Putamen (tissue), 1 donor: ENCODE measurements at places on chromosomes 5 and 9.

DNA sequence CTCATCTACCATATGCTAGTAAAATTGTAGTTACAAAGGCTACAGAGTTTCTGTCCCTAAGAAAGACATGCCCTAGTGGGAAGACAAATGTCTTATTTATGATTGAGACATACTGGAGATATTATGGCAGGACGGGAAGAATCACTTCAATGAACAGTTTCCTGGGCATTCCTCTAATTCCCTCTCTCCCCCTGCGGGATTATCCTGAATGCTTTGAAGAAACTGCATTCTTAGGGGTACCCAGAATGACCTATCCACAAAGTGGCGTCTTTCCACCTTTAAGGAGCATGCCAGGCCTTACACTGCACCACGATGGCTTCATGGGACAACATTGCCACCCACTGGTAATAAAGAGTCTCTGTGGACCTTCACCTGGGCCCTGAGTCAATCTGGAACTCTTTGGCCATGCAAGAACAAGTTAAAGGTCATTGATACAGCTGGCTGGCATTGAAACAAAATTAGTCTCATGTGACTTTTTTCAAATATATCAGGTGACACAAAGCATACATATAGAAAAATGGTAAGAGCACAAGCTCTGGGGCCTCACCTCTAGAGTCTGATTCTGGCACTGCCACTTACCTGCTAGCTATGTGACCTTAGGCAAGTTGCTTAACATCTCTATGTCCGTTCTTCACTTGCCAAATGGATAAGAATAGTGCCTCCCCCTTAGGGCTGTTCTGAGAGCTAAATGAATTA, 32.0 kb downstream of the ANKRD55 start:
- peak; percentile 34 for DNase-seq

- no peak for DNase-seq
These were observed 717.1 kb downstream of the SEMA5A start for GRCh38 chr5:8828596-8829322.

GRCh38 chr5:14410394-14411201, 171.0 kb upstream of the OTULINL start:
- no peak for DNase-seq

GRCh38 chr5:135051399-135051798, 17.4 kb upstream of the PITX1 start:
- no peak for DNase-seq

GRCh38 chr5:154829589-154830218, 20.7 kb downstream of the FAXDC2 start:
- DNase-seq, result no peak

DNA sequence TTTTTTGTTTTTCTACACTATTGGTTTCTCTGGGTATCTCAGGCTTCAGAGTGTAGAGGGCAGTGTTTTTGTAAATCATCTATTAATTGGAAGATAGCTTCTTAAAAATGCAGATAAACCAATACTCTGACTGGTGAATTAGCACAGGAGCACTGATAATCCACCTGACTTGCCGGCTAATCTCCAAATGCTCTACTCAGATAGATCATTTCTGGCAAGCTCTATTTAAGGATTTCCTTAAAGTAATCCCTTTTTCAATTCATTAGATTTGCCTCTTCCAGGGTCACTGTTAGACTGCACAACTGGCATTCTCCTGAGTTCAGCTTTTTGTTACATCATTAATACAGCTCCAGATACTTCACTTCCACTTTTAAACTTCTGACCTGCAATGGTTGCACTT, 1390.3 kb upstream of the NUDT12 start:
- DNase-seq, result no peak

DNA sequence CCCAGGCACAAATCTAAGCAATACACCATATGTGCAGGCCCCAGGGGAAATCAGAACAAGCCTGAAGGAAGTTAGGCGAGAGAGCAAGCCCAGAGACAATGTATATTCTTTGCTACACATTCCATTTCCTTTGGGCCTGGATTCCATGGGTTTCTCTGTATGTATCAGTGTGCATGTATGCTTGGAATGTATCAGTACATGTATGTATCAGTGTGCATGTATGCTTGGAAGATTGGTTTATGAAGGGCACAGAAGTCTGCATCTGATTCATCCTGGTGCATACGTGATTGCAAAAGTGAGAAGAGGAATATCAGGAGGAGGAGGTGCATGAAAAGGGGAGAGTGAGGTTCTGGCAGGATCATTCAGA, 232.6 kb upstream of the ANKRD55 start:
- DNase-seq, result no peak

DNA sequence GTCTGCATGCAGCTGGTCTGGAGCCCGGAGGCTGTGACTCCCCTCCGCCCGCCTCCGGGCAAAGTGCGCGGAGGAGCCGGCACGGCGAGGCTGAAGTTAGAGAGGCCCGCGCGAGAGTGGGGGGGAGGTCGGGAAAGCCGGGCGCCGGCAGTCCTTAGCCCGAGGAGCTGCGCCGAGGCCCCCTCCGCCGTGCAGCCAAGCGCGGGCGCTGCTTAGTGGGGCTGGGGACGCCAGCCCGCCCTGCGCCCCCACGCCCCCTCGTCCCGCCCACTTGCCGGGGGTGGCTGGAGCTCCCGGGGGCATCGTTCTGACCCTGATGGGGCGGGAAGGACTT, 403 bp downstream of the NINJ1 start:
- DNase-seq, result no peak

GRCh38 chr5:72145348-72145747, 38.1 kb downstream of the MAP1B start:
- DNase-seq, result no peak

- no peak for DNase-seq
These were observed 398.9 kb downstream of the EFNA5 start for GRCh38 chr5:107271682-107272350.

DNA sequence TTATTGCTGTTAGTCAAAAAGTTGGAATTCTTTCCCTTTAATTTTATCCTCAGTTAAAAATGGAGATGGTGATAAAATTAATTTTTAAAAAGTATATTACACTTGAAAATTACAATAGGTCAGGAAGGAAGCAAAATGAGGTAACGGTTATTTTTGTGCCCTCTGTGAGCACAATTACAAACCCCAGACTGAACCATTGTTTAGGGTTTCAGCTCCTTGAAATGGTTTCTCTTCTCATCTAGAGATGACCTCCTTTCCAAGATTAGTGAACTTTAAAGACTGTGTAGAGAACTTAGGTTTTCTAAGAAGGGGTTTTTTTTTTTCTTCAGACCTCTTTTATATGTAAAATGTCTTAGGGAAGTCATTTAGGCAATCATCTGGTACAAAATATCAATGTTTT, 126.2 kb upstream of the CHD1 start:
- no peak for DNase-seq

- DNase-seq, result no peak
These were observed 249.8 kb downstream of the NR2F1-AS1 start for GRCh38 chr5:93331241-93331640.

DNA sequence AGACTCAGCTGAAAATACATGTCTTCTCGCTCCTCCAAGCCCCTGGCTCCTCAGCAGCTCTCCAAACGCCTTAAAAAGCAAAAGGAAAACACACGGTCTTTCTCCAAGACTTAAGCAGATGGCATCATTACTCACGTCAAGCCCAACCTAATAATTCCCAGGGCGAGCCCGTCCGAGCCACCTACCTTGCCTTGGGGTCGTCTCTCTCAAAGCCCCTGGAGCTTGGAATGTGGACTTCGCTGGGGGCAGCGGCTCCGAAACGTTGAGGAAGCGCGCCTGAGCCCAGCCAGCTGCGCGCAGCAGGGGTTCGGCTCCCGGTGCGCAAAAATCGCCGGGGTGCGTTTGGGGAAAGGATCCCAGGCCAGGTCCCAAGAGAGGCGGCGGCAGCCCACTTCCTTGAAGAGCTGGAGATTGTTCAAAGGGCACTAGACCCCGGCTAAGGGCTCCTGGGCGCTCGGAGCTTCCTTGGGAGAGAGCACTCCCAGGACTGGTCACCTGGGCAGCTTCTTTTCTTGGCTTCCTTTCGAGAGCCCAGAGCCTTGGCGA, 395 bp downstream of the DRD1 start:
- no peak for DNase-seq

DNA sequence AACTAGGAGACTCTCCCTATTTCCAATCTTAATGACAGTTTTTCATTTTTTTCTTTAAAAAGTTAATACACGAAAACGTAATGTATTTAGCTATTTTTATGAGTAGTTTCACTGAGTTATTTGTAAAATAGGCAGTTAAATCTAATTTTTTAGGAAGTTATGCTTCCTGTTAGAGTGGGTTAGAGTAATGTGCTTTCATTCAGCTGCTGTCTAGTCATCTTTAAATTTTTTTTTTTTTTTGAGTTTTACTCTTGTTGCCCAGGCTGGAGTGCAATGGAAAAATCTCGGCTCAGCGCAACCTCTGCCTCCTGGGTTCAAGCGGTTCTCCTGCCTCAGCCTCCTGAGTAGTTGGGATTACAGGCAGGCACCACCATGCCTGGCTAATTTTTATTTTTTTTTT, 34.0 kb downstream of the CDC42SE2 start:
- no peak for DNase-seq

- no peak for DNase-seq
These were observed 459.6 kb upstream of the PAPPA start for GRCh38 chr9:115694014-115694413.

- no peak for DNase-seq
These were observed 197.3 kb downstream of the BNC2 start for GRCh38 chr9:16673171-16673570.

DNA sequence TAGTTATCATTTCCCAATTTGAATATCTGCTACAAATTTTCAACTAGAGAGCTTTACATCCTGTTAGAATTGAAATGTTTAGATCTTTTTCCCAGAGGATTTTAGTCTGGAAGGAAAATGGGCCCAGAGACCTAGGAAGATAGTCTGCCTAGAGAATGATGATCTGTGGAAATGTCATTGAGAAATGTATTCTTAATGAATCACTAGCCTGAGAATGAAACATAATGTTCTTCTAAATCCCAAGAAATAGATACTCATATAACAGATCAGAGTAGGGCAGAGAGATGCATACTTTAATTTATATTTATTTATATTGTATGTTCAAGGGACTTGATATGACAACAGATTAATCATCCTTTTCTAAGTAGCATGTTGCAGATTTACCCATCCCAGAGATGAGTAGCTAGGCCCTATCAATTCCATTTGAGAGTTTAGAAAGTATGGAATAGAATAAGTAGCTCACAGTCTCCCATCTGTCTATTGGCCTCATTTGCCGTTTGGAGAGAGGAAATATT, 25.1 kb upstream of the SLC44A1 start:
- no peak for DNase-seq

DNA sequence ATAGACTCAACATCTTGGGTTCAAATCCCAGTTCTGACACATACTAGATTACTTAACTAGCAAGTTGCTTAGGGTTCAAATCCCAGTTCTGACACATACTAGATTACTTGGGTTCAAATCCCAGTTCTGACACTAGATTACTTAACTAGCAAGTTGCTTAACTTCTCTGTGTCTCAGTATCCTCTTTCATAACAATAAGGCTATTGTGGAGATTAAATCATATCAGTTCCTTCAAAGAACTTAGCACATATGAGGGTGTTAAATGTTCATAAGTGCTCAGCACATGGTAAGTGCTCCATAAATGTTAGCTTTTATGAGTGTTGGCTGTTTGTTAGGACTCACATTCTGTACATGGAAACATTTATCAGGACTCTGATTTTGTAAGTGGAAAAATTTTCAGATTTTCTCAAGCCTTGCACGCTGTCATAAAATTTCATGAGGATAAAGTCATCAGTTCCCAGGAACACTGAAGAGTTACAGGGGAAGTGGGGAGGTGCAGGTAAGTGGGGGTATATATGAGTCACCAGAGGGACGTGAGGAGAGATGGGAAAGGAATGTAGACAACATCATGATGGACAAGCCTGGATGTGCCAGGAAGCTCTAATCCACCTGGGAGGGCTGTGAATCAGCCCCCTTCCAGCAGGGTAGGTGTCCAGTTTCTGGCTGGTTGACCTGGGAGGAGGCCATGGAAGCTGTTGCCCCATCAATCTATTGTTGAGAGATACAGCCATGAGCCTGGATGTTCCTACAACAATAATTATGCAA, 532.2 kb upstream of the WWC1 start:
- no peak for DNase-seq

DNA sequence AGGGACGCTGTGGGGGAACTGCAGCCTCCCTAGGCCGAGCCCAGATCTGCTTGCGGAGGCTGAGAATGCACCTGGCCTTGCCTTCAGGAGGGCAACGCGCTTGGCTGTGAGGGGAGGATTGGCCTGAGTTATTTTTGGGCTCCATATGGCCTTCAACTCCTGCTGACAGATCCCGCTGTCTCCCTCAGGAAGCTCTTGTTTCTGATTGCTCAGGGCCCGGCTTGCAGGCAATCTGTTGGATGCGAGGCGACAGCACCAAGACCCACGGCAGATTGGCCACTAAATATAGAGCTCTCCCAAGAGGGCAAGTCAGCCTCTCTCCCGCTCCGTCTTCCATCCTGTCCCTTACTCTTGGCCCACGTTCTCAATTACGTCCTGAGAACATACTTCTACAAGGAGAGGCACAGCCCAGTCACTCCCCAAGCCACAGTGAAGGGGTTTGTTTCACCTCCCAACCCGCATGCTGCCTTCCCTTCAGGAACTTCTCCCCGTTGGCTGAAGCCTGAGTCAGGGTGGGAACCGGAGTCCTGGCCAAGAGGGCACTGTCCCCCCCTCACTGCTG, 53.6 kb downstream of the RASGEF1C start:
- no peak for DNase-seq

- no peak for DNase-seq
These were observed 3.3 kb downstream of the SHISAL2B start for GRCh38 chr5:64693636-64694035.

DNA sequence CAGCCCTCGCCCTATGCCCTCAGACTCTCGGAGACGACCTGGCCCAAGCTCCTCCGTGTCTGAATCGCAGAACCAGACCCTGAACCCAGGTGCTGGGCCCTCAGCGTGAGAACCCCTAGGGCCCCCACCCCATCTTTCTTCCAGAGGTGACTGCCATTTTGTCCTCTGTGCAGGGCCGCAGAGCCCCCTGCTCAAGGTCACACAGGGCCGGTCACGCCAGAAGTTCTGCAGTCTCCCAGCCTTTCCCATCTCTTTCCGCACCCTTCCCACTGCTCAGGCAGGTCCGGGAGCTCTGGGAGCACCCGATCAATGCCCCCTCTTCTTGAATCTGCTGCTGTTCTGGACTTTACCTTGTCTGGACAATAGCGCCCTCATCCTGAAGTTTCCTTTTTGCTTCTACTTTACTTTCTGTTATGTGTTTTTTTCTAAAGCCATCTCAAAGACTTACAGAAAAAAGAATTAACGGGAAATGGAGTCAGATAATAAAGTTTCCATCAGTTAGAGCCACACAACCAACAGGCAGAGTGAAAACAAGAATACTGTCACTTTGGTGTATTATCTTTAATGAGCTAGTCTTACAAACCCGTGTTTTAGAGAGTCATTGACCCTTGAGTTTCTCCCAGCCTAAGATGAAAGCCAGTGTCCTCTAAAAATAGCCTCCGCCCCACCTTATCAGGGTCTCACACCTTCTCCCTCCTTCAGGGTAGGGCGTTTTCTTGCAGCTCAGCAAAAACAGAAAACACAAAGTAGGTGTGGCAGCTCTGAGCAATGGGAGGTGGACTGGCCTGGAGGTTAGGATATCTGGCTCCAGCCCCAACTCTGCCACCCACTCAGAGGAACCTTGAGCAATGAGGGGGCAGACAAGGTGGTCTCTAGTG, 1.8 kb downstream of the TMOD1 start:
- no peak for DNase-seq
